NCI-H1092 treated with DMSO at 0.1 percent for 48 hours (cell line): ENCODE measurements at places on chromosomes 2 and 18.

GRCh38 chr18:57771193-57771592 is 31.9 kb downstream of the ATP8B1 start:
- DNase-seq = no peak

DNA sequence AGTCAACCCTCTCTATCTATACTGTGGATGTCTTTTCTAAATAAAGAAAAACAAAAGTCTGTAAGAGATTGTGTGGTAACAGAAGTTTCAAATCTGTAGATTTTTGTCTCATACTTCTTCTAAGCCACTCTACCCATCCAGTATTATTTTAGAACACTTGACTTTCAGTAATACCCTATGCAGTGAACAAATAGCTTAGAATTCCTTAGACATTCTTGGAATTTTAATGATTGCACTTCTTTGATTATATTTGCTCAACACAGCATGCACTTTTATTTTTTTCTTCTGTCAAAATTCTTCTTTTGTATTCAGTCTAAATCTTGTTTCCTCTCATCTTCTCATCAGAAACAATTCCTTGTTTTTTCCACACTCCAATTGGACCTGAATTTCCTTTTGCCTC is 1080.2 kb downstream of the SUCLG1 start:
- DNase-seq = no peak

- no peak for DNase-seq
Measured at GRCh38 chr2:62785216-62785615, 79.7 kb downstream of the EHBP1 start.

DNA sequence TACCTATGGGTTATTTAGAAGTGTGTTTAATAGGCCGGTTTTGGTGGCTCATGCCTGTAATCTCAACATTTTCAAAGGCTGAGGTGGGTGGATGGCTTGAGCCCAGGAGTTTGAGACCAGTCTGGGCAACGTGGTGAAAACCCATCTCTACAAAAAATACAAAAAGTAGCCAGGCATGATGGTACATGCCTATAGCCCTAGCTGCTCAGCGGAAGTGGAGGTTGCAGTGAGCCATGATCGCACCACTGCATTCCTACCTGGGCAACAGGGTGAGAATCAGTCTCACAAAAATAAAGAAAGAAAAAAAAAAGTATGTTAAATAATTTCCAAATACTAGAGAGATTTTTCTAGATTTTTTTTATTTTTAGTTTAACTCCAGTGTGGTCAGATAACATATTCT is 316.0 kb downstream of the KIAA1328 start:
- DNase-seq = no peak
